ENCODE measurements at places on chromosomes 4 and X.

DNA sequence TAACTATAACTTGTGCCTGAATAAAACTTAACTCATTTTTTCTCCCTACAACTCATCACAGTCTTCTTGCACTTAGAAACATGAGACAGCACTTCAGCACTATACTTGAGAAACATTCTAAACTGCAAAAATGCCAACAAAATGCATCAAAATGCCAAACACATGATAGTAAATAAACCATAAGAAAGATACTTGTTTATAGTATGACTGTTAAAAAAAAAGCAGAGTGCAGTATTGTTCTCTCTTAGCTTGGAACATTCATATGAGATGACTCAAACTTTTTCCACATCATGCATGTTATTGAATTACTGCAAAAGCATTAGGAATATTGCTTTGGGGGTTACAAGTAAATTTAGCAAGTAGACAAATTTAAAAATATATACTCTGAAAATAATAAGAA lies 135.7 kb upstream of the ANXA10 start:
- DNase-seq, result no peak

DNA sequence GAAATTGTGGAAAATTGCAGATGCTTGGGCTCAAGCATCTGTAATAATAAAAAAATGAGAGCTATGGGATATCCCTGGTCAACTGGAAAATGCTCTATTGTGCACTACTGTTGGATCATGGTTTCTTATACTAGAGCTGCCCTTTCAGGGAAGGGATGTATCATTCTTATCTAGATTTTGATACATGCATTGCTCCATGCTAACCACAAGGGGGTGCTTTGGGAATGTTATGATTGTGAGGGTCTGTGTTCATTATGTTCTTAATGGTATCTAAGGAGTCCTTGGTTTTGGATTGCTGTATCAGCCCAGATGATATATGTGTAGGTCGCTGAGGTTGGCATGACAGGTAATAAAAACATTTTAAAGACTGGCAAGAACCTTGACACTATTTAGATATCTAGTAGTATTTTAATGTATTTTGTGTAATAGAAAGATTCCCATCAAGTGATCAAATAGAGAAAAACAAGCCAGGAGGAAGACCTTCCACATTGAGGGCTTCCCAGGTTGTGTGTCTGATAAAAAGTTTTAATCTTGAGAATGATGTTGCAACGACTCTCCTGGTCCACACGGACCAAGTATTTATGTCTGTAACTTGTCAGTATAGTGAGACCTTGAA lies 49.2 kb upstream of the TLR2 start:
- no peak for DNase-seq

- DNase-seq, result no peak
Measured at GRCh38 chr4:10106421-10107039, 10.1 kb downstream of the WDR1 start.

DNA sequence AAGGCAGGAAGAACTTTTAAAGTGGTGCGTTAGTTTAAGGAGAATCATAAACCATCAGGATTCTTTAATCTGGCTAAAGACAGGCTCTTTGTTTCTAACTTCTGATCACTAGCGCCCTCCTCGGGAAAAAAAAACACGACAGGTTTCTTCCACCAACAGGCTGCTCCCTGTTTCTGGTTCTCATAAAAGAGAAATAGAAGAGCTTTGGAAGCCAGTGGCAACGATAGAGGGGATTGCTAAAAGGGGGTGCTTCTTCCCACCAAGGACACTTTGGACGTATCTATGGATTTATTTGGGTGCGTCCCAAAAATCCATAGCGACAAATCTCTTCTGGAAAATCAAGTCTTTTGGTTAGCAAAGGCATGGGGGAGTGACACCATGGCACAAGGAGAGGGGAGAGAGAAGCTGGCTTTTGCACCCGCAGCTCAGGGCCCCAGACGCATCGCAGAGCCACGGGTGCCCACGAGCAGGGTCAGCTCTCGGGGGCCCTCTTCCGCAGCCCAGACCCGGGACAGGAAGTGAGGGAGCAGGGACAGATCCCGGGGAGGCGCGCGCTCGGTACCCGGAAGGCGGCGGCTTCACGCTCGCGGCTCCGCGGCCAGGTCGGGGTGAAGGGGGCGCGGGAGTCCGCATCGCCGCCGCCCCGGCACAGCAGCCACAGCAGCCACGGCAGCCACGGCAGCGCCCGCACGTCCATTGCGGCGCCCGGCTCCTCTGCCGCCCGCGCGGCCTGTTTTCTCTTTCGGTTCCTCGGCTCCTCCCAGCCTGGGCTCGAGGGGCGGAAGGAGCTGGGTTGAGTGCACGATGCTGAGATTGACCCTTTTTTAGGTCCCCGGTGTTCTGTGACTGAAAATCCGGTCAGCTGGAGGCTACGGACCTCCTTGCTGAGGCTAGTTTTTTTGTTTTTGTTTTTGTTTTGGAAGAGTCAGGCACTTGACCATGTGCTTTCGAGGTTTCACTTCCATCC lies at the start of gene CTSO:
CTSO (minus strand) TSS at position 716 of the 967 bp plus-strand sequence; CDS start at position 697, 19 bp downstream.
- peak; percentile 90 for DNase-seq

- DNase-seq, result peak; percentile 50
Measured at GRCh38 chrX:16870862-16871815, 977 bp upstream of the RBBP7 start.

DNA sequence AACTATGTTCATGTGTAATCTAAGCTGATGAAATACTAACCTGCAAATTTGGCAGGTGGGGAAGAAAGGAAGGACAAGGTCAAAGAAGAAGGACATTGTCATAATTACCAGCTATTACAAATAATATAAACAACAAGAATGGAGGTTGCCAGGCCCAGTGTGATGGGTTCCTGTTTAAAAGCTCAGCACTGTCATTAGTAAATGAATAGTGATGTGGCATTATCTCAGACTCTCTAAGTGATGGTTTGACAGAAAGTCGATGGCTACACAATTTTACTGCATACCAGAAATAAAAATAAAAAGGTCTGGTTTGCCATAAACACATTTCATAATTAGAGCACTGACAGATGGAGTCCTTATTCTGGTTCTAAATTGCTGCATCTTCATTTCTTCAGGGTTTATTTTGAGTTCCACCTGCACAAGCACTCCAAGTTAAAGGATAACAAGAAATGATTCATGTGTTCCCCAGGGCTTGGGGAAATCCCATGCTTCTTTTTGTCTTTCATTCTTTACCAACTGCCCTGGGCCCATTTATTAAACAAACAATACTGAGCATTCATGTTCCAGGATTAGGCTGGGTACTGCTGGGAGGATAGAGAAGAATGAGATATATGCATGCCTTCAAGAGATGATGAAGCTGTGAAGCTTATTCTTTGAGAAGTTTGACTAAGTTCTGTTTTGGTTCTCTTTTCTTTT lies 367.8 kb upstream of the RASGEF1B start:
- DNase-seq, result no peak

GRCh38 chr4:54897590-54897989 lies 227.8 kb downstream of the KDR start:
- DNase-seq, result no peak

DNA sequence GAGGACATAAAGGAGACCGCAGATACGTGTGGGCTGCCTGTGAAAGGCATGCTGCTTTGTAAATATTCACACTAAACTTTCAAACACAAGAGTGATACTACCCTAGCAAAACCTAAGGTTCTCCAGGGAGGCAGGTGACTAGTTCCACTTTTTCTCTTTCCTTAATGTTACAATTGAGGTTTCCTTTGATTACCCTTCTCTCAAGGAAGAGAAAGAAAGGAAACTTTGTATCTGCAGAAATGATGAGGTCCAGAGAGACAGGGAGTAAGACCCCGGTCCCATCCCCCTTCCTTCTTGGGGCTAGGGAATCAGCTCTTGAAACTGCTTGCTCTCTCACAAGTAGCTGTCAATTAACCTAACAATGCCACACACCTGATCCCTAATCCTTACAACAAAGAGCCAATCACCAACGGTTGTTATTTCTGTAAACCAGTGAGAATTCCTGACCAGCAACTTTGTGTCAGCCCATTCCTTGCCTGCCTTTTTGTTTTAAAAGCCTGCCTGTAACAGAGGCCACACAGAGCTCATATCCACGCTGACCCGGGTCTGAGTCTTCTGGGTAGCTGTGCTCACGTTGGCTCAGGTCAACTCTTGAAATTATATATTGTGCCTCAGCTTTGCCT lies 754.8 kb upstream of the FRG1 start:
- DNase-seq, result no peak

DNA sequence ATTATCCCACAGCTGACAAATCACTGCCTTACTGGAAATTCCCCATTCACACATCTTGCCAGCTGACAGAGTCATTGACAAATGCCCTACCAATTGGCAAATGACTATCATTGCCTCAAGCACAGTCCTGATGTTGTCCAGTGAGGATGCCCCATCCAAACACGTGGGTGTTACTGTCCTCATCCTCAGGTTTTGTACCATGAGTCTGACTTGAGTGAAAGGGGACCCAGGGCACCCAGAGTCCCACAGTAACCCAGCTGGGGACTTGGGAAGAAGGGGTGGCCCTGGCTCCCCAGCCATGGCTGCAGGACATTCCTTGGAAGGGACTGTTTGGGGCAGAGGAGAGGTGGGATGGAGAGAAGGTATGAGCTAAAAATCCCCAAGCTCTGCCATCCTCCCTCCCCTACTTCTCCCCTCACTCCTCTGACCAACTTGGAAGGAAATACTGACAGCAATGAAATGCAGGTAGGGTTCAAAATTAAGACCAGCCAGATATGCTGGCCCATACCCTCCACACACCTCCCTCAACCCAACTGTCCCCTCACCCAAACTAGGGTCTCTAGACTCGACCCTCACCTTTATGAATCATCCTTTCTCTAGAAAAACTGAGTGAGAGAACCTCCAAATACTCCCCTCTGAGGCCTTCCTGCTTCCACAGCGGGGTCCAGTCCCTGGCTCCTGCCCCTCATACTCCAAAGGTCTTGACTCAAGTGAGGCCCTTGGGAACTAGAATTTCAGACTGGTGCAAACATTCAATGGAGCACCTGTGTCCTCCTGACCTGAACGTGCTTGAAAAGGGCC lies 5.1 kb downstream of the TIMP1 start:
- no peak for DNase-seq

- no peak for DNase-seq
Measured at GRCh38 chrX:136106920-136107528, 40.3 kb upstream of the FHL1 start.

DNA sequence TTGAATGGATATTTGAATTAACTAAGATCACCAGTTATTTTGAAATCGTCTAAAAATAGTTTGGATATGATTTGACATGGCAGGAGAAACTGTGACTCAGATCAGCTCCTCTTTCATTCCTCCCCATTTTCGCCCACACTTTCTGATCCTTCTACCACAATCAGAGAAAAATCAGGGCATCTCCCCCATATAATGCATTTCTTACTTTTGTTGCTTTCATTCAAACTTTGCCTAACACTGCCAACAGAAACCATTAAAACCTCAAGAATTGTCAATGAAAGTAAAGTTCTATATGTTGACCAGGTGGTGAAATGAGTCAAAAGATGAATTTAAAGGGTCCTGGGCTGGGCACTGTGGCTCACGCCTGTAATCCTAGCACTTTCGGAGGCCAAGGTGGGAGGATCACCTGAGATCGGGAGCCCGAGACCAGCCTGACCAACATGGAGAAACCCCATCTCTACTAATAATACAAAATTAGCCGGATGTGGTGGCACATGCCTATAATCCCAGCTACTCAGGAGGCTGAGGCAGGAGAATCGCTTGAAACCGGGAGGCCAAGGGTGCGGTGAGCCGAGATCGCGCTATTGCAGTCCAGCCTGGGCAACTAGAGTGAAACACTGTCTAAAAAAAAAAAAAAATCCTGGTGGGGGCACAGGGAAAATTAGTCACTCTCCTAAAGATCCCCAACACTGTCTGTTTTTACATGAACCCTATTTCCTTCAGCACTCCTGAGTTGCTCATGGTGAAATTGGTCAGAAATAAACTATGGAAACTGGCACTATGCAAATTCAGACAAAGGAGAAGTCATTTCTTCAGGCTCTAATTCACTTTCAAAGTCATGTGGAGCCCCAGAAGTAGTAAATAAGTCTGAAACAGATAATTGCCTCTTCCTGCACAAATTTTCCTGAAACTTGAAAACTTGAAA lies 122.8 kb upstream of the NOCT start:
- no peak for DNase-seq

DNA sequence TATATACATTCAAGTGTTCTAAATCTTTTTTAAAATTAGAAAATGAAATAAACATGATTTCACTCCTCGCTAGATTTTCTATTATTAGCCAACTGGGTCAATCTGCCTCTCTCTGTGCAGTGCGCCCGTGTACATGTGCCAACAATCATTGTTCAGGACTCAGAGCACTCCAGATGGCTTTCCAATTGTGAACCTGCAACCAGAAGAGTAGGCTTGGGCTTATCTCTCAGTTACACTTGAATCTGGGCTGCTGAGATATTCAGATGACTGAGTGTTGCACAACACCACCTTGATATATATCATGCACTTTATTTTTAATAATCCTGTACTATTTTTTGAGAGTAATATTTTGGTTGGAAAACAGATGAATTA lies 184.0 kb upstream of the FSTL5 start:
- no peak for DNase-seq

DNA sequence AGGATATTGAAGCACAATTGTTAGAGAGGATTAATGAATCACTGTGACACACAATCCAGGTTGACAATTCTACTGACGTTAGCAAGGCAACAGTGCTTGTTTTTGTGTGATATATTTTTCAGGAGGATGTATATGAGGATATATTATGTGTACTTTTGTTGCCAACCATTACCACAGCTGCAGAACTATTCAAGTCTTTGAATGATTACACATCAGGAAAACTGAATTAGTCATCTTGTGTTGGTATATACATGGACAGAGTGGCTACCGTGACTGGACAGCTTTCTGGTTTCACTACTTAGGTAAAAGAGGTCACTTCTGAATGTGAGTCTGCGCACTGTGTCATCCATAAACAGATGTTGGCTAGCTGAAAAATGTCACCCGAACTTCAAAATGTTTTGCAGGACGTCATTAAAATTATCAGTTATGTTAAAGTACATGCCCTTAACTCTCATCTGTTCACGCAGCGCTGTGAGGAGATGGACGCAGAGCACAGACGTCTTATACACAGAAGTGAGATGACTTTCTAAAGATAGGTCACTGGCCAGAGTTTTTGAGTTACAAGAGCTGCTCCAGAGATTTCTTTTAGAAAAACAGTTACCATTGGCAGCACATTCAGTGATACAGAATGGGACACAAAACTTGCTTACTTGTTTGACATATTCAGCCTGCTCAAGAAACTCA lies 69.0 kb downstream of the MRPL1 start:
- DNase-seq, result no peak

- no peak for DNase-seq
Measured at GRCh38 chrX:73647632-73648322, 84.8 kb downstream of the CHIC1 start.

DNA sequence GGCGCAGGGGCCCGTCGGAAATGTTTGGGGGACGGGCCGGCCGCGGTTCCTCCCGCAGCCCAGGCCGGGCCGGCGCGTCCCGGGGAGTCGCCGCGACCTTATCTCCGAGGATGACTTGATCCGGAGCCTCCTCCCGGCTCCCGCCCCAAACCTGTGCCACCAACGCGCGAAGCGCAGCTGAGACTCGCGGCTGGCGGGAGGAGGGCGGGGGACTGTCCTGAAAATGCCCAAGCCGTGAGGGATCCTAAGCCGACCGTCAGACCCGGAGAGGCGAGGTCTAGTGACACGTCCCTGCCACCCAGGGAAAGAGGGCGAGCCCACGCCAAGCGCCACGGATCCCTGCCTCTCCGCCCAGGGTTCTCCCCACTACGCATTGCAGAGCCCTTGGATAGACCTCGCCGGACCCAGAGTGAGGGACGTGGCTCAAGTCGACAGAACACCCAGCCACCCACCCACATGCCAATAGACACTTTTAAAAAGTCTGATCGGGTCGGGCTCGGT lies 26.9 kb downstream of the UTP14A start:
- DNase-seq, result peak; percentile 46

GRCh38 chr4:86955888-86956451 lies 21.2 kb downstream of the AFF1 start:
- no peak for DNase-seq
